ENCODE measurements at places on chromosomes 3 and 15.

- DNase-seq: no peak
Observed at GRCh38 chr15:65310431-65311137, 6.1 kb downstream of the RNU5B-1 start.

DNA sequence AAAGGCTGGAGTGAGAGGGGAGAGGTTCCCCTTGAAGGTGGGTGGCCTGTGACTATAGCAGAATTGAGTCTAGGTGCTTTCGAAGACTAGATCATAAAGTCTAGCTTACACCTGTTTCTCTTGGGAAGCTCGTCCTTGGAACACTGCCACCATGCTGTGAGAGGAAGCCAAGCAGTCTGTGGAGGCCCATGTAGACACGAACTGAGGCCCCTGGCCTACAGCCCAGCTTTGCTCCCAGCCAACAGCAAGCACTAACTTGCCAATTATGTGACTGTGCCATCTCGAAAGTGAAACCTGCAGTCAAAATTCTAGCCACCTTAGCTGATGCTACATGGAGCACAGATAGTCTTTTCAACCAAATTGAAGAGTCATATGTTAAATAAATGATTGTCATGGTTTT, 190.5 kb upstream of the NECTIN3 start:
- DNase-seq: peak; percentile 47

- DNase-seq: no peak
Observed at GRCh38 chr3:127442506-127442905, 148.0 kb downstream of the TPRA1 start.

GRCh38 chr3:39388741-39389248, 5.6 kb downstream of the SLC25A38 start:
- DNase-seq: no peak

DNA sequence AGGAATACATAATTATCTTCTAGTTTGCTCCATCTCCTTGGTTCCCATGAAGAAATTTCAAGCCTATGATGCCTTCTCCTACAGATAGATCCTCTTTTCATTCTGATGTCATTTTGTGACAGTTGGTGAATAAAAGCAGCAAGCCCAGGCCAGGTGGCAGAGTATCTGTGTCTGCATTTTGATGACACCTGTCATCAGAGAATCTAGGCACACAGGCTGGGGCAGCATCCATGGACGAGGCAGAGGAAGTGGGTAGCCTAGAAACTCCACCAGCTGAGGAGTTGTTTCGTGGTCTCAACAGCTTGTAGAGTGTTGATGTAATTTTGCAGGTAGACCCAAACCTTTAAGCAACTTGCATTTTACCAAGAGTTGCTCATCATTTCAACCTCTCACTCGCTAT, 269.8 kb downstream of the FEZF2 start:
- no peak for DNase-seq

GRCh38 chr15:94875550-94875949, 644.2 kb downstream of the MCTP2 start:
- DNase-seq: no peak

DNA sequence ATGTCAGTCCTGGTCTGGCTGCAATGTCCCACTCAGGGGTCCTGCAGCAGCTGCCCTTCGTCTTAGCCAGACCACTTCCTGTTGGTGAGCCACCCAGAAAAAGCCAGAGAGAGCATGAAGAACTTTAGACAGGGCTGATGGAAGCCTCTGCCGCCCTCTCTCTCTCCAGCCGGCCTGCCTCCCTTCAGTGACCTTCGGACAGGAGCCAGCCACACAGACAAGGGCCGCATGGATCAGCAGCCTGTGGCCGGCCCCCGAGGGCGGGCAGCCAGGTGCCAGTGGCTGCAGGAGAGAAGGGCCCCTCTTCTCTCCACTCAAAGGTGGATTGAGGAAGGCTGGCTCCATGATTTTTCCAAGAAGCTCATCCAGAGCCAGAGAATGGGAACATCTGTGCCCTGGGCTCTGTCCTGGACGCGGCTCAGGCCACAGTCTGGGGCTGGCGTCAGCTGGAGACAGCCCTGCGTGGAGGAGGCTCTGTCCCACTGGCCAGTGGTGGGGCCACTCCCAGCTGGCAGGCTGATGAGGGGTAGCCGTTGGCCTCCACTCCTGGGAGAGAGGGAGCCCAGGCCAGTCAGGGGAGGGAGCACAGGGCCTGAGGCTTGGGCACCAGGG, 42.9 kb downstream of the ISG20 start:
- DNase-seq: no peak

- DNase-seq: no peak
Observed at GRCh38 chr3:64130436-64130835, 94.8 kb downstream of the PRICKLE2 start.

GRCh38 chr3:1591327-1592028, 498.7 kb downstream of the CNTN6 start:
- DNase-seq: no peak

DNA sequence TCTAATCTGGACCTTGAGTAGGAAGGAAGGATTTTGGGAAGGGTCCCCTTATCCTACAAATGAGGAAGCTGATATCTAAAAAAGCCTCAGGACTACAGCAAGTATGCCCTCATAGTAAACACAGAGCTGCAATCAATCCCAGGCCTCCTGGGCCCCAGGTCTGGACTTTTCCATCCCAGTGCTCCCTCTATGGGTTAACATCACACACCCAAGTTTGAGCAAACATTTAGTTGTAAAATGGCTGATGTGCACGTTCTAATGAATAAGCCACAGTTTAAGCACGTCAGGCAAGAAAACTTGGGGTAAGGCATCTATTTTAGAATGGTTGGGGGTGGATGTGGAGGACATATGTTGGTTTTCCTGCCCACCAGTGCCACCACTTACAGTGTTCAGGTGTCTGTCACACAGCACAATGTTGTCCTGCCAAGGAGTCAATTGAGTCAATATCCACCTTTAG, 44.3 kb upstream of the UBE2E1 start:
- DNase-seq: peak; percentile 65

DNA sequence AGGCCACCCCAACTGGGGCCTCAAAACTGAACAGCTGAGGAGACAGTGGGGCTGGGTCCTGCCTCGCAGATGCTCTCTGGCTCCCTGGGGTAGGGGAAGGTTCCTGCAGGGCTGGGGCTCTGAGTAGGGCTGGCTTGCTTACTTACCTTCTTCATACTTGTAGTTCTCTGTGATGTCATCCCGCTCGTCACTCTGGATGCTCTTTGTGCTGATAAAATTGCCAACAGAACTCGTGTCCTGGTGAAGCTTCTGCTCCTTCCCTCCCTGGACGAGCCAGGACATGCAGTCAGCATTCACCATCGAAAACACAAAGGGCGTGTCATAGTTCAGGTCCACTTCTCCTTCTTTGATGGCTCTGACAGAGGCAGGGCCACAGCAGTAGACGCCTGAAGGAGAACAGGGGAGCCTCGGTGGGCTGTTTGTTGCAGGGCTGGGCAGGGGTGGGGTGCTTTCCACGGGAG, 17.9 kb upstream of the EPB42 start:
- no peak for DNase-seq

DNA sequence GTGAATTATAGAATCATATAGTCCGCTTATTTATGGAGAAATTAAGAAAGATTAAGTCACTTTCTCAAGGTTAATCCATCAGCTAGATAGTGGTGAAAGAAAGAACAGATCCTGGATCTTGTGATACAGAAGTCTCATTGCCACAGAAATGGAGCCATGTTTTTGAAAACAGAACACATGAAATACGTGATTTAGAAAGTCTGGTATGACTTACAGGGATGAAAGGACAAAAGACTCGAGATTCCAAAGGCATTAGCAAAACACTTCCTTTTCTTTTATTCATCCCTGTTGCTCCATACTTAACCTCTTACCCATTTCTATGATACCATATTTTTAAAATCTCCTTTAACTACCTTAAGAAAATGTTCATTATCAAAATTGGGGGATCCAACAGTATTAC, 40.0 kb upstream of the TEX9 start:
- DNase-seq: peak; percentile 85

DNA sequence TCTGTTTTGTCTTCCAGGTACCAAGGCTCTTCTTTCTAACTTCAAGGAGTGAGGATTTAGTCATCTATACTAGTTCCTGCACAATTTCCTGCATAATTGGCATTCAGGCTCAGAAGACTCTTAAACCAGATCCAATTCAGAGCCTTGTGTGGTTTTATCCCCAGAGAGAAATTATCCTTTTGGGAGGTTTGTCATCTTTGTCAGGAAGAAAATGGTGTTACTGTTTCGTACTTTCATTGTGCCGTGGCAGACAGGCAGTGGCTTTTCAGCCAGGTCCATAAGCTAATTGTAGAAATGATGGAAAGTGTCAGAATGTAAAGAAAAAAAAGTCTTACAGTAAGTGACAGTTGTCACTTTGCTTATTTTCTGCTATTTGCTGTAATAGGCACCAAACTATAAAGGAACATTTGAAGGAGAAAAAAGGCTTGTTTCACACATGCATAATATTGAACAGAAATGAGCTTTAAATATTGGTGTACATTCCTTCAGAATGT, 82.8 kb downstream of the CADM2 start:
- no peak for DNase-seq

GRCh38 chr3:27311400-27311799, 57.8 kb downstream of the NEK10 start:
- DNase-seq: peak; percentile 57

- no peak for DNase-seq
Observed at GRCh38 chr3:66080167-66080566, 41.4 kb upstream of the MAGI1 start.

- no peak for DNase-seq
Observed at GRCh38 chr15:81523867-81524266, 149.9 kb upstream of the TMC3 start.
